ENCODE measurements at places on chromosomes 2 and 18. TPM values are rescaled to one million over a fixed set of nuclear protein-coding genes. Genes with fewer than 3 reads are reported as not detected.

The HAAO gene
- total RNA-seq: 25.3 TPM

GRCh38 chr2:131590896-131591295, 63.2 kb downstream of the CCDC74A start:
- no peak for DNase-seq

GRCh38 chr2:216144372-216144771, 35.2 kb downstream of the XRCC5 start:
- no peak for DNase-seq

GRCh38 chr18:58803978-58804377, 60.7 kb upstream of the ZNF532 start:
- DNase-seq: no peak

All from thoracic aorta (tissue), 2 donors.